ENCODE measurements at places on chromosomes 6 and 20.

DNA sequence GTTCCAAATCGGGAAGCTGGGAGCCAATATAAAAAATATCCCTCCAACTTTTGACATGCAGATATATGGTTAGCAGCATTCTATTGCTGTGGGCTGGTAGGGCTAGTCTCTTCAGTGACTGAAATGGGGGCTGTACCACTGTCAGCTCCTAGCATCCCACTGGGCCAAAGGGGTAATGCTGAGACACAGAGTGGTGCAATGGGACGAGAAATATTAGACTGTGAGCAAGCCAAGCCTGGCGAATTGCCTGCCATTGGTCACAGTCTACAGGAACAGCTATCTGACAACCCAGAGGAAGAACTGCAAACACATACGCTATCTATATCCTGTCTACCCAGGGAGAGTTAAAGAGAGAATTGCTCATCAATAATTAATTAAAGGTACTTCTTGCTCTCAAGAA, 3.5 kb downstream of the SLC35F1 start:
- DNase-seq, result no peak
- H3K27me3 ChIP-seq, result peaks cover 44% of the 10 kb centered on the region
- peaks cover 20% of the 10 kb centered on the region for H3K4me1 ChIP-seq
- H3K4me3 ChIP-seq, result no peak overlapping the region
- no peak overlapping the region for H3K27ac ChIP-seq
- H3K36me3 ChIP-seq, result no peaks in the 10 kb centered on the region

DNA sequence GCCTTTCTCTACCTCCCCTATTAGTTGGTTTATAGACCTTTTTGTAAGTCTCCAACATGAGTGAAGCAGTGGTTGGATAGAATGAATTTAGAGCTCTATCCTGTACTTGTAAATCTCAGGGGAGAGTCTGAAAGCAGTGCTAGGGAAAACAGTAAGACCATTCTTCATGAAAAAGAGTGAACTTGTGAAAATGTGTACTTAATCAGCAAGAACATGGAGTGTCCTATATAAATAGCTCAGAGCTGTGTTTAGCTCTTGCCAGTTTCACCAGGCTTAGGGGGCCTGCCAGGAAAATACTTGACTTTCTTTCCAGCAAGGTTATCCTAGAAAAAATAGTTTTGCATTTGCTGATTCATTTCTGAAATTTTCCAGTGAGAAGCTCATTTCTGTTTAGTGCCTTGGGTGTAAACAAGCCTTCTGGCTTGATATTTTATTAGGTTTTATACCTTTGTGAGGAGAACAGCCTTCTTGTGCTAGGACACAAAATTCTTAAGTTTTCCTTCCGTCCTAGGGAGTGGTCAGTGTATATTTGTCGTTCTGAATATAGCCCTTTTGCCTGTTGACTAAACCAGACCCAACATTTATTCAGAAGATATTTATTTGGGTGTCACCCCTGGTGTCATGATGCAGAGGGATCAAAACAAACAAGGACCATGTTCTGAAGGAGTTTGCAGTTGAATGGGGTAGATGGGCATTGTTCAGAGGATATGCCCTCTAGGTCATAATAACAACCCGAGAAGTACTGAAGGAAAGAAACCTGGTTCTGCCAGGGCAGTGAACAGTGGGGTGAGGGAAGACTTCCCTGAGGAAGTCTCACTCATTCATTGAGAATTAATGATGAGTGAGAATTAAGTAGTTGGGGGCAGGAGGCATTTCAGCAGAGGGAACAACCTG, 7.6 kb downstream of the ARFGEF2 start:
- peak overlapping the region; percentile 67 for H3K27ac ChIP-seq
- H3K36me3 ChIP-seq, result no peaks in the 10 kb centered on the region
- no peak for DNase-seq
- H3K4me3 ChIP-seq, result no peak overlapping the region
- peaks cover 60% of the 10 kb centered on the region for H3K4me1 ChIP-seq

GRCh38 chr20:46316984-46317684, 8.8 kb upstream of the CDH22 start:
- H3K4me1 ChIP-seq, result peaks cover 18% of the 10 kb centered on the region
- DNase-seq, result no peak
- no peak overlapping the region for H3K27ac ChIP-seq
- H3K27me3 ChIP-seq, result peaks cover 64% of the 10 kb centered on the region
- no peaks in the 10 kb centered on the region for H3K36me3 ChIP-seq

DNA sequence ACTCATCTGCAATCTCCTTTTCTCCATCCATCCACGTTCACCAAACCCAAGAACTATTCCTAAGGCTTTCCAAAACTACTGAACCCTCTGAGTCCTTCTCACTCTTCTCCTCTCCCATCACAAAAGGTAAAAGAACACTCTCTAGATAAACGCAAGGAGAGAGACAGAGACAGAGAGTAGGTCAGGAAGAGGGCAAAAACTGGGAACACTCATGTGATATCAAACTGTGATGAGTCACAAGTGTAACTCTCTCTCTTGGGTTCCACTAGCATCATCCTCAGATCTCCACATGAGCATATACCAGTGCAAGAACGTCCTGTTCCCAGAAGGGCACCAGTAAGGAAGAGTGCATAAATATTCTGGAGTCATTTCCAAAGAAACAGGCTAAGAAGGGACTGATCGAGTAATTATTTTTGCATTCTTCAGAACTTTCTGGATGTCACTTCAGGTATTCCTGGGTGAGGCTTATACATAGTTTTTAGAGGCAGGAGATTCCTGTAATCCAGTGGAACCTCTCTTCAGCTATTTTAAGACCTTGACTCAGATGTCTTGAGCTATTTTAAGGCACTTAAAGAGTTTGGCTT, 47.3 kb upstream of the STXBP5 start:
- H3K27ac ChIP-seq, result no peak overlapping the region
- H3K4me1 ChIP-seq, result no peaks in the 10 kb centered on the region
- DNase-seq, result no peak
- no peaks in the 10 kb centered on the region for H3K27me3 ChIP-seq

DNA sequence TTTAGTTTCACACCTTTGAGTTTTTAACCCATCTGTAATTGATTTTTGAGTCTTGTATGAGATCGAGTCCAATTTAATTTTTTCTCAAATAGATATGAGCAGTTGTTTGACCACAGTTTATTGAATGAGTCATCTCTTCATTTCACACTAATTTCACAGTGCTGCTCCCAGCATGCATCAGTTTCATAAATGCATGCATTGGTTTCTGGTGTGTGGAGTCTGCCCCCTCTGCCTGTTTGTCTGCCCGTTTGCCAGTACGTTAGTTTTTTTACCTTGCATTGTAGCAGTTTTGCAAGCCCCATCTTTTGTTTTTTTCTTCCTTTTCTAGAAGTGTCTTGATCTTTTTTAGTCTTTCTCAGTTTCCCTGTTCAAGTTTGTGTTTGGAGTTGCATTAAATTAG, 11.9 kb downstream of the SLX4IP start:
- H3K36me3 ChIP-seq, result no peaks in the 10 kb centered on the region
- no peak overlapping the region for H3K27ac ChIP-seq

DNA sequence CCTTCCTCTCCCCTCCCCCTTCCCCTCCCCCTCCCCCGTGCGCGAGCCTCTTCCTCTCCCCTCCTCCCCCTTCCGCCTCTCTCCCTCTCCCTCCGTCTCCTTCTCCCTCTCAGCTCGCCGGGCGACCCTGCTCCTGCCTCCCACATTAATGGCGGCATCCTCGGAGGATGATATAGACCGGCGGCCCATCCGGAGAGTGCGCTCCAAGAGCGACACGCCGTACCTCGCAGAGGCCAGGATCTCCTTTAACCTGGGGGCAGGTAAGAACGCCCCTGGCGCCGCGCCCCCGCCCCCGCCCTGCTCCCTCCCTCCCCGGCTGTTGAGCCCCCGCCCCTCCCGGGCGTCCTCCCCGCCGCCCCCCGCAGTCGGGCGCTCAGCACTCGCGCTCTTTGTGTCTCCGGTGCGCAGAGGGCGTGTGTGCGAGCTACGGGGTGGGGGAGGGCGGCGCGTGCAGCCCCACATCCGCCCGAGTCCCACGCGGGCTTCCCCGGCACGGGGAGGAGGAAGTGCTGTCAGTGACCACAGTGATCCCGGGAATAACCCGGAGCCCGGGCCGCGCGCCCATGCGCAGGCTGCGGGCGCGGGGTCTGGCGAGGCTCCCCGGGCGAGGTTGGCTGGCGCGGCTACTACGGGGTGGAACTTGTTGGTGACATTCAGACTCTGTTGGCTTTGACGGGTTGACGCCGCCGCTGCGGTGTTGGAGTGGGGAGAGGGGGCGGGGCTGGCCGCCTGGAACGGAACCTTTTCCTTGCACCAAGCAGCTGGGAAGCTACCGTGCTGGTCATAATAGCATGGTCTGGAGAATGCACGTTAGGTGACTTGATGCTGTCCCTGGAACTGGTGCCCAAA, 33.2 kb downstream of the PHACTR1 start:
- peak overlapping the region; percentile 11 for H3K4me3 ChIP-seq
- H3K27me3 ChIP-seq, result peaks cover 58% of the 10 kb centered on the region
- H3K4me1 ChIP-seq, result peaks cover 13% of the 10 kb centered on the region
- no peaks in the 10 kb centered on the region for H3K36me3 ChIP-seq
- no peak for DNase-seq

- no peaks in the 10 kb centered on the region for H3K36me3 ChIP-seq
- no peaks in the 10 kb centered on the region for H3K4me1 ChIP-seq
- DNase-seq, result no peak
- no peak overlapping the region for H3K27ac ChIP-seq
These were observed 95.2 kb upstream of the CCDC167 start for GRCh38 chr6:37594895-37595294.

DNA sequence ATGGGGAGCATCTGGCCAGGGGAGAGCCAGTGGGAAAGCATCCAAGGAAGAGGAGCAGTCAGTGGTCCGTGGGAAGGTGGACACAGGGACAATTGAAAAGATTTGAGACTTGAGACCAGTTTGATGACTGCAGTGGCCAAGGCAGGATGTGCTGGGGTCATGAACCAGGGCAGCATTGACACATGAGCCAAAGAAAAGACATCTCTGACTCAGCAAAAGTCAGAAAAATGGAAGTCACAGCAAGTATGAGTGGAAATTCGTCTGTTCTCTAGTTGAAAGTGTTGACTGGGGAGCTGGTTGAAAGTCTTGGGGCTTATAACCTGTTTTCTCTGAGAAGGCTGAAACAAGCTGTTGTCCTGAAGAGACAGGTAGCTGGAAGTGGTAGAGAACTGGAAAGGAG, 31.3 kb downstream of the RAB22A start:
- no peak for DNase-seq
- no peak overlapping the region for H3K27ac ChIP-seq
- no peak overlapping the region for H3K4me3 ChIP-seq
- H3K27me3 ChIP-seq, result no peaks in the 10 kb centered on the region

- no peak overlapping the region for H3K4me3 ChIP-seq
- peaks cover 15% of the 10 kb centered on the region for H3K36me3 ChIP-seq
- no peaks in the 10 kb centered on the region for H3K27me3 ChIP-seq
- no peaks in the 10 kb centered on the region for H3K4me1 ChIP-seq
- no peak overlapping the region for H3K27ac ChIP-seq
- DNase-seq, result no peak
These were observed 359.0 kb downstream of the ZFAND3 start for GRCh38 chr6:38178584-38178886.

- H3K4me3 ChIP-seq, result no peak overlapping the region
- no peak overlapping the region for H3K27ac ChIP-seq
- H3K27me3 ChIP-seq, result peaks cover 41% of the 10 kb centered on the region
- no peaks in the 10 kb centered on the region for H3K4me1 ChIP-seq
- DNase-seq, result no peak
These were observed 431.8 kb downstream of the PREX1 start for GRCh38 chr20:48395816-48396546.

DNA sequence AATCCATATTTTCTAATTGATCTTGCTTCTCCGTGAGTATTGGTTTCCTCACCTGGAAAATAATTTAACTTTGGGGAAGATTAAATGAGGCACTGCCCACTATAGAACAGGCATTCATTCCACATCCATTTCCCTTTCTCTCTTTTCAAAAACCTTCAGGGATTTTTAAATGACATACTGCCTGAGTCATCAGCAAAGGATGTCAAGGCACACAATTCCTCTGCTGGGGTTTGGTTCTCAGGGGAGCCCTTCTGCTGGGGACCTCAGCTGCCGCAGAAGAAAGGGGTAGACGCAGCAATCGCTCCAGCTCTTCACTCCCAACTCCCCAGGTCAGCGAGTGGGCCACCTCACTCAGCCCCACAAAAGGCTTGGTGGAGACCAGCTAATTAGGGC, 90.7 kb upstream of the BACH2 start:
- DNase-seq, result no peak
- no peaks in the 10 kb centered on the region for H3K27me3 ChIP-seq
- no peak overlapping the region for H3K27ac ChIP-seq
- H3K4me1 ChIP-seq, result no peaks in the 10 kb centered on the region
- H3K36me3 ChIP-seq, result no peaks in the 10 kb centered on the region

DNA sequence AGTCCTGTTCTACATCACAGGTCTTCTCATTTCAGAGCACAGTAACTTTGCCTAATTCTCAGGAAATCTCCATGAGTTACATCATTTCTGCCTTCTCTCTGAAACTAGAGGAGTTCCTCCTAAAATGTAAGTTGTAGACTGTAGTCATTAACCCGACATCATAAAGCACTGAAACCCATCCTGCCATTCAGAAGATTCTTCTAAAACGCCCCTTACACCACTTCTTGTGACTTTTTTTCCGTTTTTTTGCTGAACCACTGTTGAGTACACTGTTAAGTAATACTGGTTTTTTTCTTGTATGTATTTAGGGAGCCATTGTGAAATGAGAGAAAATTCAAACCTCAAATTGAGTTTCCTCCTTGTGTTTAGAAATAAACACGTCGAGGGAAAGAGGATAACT, 117.3 kb downstream of the MAP3K4 start:
- H3K27me3 ChIP-seq, result no peaks in the 10 kb centered on the region
- DNase-seq, result no peak
- H3K36me3 ChIP-seq, result peaks cover 91% of the 10 kb centered on the region

GRCh38 chr6:93580446-93580845, 161.1 kb upstream of the EPHA7 start:
- H3K27ac ChIP-seq, result no peak overlapping the region

DNA sequence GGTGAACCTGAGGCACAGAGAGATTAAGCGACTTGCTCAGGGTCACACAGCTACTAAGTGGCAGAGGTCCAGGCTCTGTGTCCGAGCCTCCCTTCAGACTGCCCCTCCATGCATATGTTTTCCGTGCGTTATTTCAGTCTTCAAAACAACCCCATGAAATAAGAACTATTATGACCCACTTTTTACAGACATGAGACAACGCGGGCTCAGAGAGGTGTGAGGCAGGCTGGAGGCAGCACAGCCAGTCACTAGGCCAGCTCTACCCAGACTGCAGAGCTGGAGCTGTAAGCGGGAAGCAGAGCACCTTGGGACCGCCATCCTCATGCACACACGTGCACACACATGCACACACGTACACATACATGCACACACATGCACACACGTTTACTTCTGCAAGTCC, 62.3 kb downstream of the PSMG4 start:
- H3K36me3 ChIP-seq, result peaks cover 4% of the 10 kb centered on the region
- H3K27ac ChIP-seq, result no peak overlapping the region
- DNase-seq, result no peak
- no peak overlapping the region for H3K4me3 ChIP-seq

DNA sequence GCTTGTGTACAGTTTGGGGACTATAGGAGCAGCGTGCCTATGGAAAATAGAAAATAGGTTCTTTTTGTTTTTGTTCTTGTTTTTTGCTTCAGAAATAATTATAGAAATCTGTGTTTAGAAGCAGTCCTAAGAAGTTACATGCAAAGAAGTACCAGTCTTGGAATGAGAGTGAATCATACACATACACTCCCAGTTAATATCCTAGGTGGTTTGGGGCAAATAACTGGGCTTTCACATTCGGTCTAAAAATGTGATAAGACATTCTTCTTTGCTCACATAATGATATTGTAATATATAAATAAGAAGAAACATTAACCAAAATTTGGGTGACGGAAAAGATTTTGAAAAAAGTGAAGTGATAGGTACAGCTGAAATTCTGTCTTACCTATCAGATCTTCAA, 61.0 kb downstream of the ENPP1 start:
- H3K36me3 ChIP-seq, result no peaks in the 10 kb centered on the region
- no peak for DNase-seq
- no peaks in the 10 kb centered on the region for H3K27me3 ChIP-seq
- no peak overlapping the region for H3K27ac ChIP-seq

Measured in suprapubic skin (tissue), 4 donors.